Stimulated activated CD4-positive, alpha-beta T cell treated with anti-CD3 and anti-CD28 coated beads, Interleukin-1b, Interleukin-23, amount 100 ng/mL, for 1 hour (primary cell): ENCODE measurements at places on chromosomes 3 and 15.

GRCh38 chr15:57792724-57793449 is 86.4 kb downstream of the POLR2M start:
- no peak for DNase-seq

GRCh38 chr15:30943654-30944335 is 40.1 kb downstream of the FAN1 start:
- no peak for DNase-seq

DNA sequence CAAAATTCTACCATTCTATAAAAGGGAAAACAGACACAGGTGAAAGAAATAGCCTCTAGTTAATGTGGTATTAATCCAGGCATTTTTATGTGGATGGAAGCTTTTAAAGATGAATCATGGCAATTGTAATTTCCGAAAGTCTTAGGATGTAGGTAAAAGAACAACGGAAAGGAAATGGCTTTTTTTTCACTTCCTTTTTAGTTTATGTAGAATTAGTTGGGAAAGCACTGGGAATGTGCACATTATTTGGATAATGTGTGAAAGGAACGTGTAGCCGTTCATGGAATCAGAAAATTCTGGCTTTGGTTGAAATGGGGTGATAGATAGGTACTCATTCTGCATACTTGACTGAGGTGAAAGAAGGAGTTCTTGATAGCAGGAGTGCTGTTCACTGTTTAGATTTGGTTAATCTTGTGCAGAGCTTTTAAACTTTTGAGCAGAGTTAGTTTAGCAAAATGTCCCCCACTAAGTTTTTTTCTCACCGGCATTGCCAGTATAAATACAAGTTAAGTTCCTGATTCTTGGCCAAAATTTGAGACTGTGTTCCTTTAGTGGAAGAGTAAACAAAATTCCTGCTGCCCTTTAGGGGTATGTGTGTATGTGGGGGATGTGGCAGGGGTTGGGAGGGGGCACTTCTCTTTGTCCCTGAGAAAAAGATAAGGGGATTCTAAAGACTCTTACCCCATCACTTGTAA is 20.2 kb upstream of the UTS2B start:
- no peak for DNase-seq

- DNase-seq: no peak
Observed at GRCh38 chr3:97291901-97292300, 472.7 kb upstream of the ARL6 start.

DNA sequence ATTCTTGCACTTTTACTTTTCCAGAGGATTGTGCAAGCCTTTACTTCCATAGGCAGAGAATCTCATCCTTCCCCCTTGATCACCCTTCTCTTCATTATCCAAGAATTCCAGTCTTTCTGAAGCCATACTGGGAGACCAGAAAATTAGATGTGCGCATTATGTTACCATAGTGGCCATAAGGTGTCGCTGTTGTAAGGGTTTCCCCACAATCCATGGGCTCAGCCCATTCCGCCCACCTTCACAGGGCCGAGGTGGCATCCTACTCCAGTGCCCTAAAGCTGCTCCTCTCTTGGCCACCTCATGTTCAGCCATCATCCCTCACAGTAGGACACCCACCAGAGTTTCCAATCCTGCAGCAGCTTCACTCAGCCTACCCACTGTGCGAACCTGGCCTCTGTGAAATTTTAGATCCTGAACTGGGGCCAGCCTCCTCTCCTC is 35.0 kb downstream of the CTSH start:
- DNase-seq: no peak

GRCh38 chr15:87365186-87365585 is 891.4 kb downstream of the NTRK3 start:
- DNase-seq: no peak

DNA sequence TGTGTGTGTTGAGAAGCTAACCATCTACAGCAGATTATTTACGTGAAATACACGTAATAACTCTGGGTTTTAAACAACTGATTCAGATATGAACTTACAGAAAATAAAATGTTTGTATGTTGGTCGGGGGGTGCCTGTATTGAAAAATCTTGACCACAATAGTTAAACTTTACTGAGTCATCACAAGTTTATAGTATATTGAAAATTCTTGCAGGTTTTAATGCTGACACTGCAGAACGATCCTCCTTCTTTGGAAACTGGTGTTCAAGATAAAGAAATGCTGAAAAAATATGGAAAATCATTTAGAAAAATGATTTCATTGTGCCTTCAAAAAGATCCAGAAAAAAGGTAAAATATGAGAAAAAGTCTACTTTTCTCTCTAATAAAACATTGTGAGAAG is 41.3 kb upstream of the SLC22A13 start:
- no peak for DNase-seq

DNA sequence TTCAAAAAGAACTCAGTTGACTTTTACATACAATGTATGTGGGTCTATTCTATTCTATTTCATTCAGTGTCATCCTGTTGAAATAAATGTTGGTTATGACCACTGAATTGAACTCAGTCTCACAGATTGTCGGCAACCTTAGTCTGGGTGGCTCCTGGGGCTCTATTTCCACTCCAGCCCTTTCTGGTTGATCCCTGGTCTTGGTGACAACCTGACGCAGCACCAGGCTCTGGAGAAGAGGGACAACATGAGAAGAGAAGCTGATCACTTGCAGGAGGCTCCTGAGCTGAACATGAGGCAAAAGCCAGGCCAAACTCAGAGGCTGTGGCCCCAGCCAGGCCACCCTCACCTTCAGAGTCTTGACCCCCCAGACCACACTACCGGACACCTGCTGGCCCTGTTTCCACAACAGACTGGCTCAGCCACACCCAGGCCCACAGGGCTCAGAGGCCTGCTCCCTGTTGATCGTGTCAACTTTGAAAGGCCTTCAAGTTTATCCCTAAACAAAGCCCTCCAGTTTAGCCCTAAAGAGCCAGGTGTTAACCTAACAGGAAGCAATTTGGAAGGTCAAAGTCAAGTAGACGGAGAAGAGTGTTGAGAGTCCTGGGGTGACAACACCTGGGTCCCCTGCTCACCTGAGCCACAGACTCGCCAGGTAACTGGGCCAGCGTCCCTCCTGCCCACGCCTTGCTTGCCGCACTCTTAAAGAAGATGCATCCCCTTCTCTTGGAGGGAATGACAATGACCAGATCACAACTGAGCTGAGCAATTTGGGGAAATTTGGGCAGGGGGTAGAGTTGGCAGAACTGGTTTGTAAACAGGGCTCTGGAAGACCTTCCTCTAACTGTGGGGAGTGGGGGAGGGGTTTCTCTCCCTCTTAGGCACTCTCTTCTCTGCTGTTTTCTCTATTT is 15.4 kb upstream of the MUC20 start:
- no peak for DNase-seq

DNA sequence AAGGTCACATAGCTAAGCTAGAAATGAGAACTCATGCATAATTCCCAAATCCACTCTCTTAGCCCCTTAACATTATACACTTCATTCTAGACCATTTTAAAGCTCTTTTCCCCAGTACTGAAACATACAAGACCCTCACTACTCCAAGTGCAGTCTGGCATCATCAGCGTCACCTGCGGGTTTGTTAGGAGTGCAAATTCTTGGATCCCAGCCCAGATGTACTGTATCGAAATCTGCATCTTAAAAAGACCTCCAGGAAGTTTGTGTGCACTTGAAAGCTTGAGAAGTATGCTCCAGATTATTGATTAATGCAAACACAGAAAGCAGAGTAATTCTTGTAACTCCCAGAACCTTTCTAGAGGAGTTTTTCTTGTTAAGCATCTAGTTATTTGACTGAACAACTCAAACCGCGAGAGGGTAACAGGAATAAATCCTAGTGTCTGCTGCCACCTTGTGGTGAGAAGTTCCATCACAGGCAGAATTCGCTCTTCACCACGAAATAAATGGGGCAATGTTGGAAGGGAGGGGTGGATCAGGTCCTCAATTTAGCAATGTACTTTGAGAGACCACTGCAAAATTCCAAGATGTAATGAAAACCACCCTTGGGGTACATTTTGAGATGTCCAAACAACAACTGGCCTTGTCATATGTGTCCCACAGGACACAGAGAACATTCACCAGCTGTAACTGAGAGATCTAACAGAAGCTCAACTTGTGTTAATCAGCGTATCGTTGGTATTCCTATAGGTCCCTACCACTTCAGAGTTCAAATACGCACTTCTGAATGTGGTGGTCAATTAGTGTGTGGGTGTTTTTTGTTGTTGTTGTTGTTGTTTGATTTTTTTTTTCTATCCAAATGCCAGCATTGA is 583 bp upstream of the C3orf49 start:
- peak; percentile 13 for DNase-seq

DNA sequence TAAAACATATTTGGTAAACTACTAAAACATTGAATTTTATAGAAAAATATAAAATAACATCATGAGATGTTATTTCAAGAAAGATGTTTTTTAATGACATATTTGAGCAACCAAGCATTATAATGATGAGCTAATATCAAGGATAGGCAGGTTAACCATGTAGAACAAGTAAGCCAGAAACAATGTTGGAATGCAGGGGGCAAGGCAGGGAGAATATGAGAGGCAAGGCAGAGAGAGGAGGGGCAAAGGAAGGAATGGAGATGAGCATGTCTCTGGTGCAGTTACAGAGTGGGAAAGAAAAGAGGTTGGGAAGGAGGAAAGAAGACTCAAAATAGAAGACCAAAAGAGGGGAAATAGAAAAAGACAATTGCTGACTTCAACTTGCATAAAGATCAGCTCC is 390.4 kb downstream of the MCTP2 start:
- DNase-seq: no peak

- DNase-seq: no peak
Observed at GRCh38 chr15:66097151-66098021, 156.2 kb downstream of the MEGF11 start.

- DNase-seq: no peak
Observed at GRCh38 chr3:185327062-185327461, 35.9 kb upstream of the MAP3K13 start.

DNA sequence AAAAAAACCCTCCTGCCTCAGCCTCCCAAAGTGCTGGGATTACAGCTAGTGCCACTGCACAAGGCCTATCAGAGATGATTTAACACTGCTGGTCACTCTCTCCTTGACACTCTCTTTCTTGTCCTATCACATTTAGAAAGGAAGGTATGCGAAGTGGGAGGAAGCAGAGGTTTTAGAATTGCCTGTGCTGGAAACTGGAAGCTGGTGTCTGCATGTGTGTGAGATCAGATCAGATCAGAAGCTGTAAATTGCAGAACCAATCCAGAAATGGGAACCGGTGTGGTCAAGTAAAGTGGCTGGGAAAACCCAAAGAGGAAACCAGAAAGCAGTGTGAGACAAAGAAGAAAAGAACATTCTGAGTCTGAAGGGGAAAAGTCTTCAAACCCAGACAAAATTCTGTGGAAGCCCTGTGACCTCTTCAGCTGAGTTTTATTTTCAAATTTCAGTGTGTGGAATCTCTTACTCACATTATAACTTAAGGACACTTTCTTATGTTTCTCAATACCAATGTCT is 2.8 kb downstream of the EFHB start:
- DNase-seq: no peak

DNA sequence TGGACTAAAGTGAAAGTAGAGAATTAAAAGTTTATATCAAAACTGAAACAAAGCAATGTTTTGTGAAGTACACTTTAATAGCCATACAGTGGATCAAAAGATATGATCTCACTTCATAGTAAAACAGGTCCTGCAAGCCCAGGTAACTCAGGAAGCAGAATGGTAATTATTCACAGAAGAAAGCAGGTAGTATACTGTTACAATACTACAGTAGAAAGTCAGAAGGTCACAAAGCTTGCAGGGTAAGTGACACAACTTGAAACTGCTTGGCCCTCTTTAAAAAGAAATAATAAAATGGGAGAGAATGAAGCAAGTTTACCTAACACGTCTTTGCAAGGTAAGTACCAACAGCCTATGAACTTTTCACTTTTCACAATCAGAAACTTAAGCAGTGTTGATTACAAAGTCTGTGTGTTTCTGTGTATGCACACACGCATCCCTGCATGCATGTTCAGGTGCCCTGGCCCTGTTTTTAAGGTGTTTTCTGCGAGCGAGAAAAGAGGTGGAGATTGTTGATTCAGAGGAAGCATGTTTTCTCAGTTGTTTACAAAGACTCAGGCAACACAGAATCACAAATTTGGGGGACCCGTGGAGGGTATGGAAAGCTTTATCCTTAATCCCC is at the start of gene NAALADL2:
NAALADL2 (plus strand) TSS at position 221 of the 622 bp plus-strand sequence.
- no peak for DNase-seq

GRCh38 chr3:31185062-31185357 is 290.5 kb upstream of the GADL1 start:
- DNase-seq: no peak

GRCh38 chr3:29141918-29142275 is 139.0 kb upstream of the RBMS3 start:
- no peak for DNase-seq

DNA sequence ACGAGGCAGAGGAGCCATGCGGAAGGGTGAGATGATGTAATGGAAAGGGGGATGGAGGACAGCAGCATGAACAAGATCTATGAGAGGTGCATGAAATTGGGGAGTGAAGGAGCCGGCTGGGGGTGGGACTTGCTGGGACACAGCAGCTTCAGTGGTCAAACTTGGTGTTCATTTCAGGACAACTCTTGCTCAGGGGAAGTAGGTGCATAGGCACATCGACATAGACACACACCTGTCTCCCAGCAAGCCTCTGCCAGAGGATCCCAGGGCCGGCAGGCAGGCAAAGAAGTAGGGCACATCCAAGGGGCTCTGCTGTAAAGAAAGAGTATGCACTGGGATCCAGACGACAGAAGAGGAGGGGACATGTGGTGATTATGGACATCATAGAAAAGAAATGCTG is 113.1 kb upstream of the NR2E3 start:
- DNase-seq: no peak

DNA sequence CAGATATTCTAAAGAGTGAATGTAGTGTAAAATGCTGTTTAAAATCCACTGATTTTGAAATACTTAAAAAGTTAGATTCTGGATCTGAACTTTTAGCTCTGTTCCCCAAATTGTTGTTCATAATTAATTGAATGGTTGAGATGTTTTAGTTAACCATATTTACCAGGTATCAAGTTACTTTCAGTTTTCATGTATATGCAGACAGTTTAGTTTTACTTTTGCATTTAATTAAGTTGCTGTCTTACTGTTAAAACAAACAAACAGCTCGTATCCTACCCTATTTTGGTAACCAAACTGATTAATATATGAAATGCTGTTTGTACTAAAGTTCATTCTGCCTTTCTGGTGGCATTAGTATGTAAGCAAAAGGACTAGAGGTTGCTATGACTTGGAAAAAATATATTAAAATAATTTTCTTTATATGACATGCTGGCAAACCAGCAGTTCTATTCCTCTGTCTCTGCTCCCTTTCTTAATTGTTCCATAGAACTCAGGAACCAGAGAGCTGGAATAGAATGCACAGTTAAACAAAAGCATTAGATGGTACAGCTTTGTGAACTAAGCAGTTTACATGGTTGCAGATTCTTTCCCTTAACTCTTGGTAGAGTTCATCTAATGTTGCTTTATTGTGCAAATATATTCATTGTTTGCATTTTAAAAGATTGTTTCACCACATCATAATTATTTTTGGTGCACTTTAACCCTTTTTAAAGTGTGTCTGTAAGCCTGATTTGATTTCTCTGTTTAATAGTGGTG is 39.5 kb upstream of the SCAANT1 start:
- no peak for DNase-seq

- no peak for DNase-seq
Observed at GRCh38 chr15:59278120-59278519, 71.5 kb downstream of the LDHAL6B start.
